Occipital lobe (tissue), 3 donors: ENCODE measurements at places on chromosomes 5 and 9. TPM values are rescaled to one million over a fixed set of nuclear protein-coding genes. Genes with fewer than 3 reads are reported as not detected.

DNA sequence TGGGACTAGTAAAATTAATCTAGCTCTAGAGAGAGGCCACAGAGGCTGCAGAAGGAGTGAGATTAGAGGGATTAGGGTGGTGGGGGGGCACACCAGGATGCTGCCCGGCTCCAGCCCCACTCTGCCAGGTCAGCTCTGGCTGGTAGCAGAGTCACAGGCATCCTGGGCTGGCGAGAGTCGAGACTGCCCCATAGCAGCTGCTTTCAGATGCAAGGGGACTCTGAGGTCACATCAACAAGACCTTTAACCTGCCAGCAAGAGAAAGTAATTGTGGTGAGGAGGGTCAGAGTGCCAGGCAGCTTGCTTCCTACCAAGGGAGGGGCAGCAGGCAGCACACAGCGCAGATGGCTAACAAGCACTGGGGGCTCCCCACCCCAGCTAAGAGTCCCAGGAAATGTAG, 7.5 kb downstream of the EPB41L4B start:
- no peak for DNase-seq

DNA sequence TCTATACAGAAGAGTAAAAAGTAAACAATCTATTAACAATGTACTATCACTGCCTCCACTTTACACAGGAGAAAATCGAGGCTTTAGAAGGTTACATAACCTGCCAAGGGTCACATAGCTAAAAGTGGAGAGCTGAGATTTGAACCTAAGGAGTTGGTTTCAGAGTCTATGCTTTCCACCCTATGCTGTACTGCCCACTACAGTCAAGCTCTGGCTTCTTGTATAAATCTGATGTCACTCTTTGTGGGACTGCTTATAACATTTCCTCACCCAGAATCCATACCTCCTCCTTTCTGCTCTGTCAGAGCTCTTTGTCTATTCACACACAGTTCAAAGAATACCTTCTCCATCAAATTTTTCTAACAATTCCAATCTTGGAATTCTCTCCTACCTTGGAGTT, 503.1 kb downstream of the RAB3C start:
- DNase-seq, result no peak

Gene BAAT
- 0.31 TPM for total RNA-seq

- no peak for DNase-seq
These were observed 54.4 kb upstream of the FCN1 start for GRCh38 chr9:134972140-134972539.

Gene IFNK
- not detected for total RNA-seq

Gene ADAMTS13
- total RNA-seq, result 2.2 TPM
